ENCODE measurements at places on chromosomes 12 and 14.

DNA sequence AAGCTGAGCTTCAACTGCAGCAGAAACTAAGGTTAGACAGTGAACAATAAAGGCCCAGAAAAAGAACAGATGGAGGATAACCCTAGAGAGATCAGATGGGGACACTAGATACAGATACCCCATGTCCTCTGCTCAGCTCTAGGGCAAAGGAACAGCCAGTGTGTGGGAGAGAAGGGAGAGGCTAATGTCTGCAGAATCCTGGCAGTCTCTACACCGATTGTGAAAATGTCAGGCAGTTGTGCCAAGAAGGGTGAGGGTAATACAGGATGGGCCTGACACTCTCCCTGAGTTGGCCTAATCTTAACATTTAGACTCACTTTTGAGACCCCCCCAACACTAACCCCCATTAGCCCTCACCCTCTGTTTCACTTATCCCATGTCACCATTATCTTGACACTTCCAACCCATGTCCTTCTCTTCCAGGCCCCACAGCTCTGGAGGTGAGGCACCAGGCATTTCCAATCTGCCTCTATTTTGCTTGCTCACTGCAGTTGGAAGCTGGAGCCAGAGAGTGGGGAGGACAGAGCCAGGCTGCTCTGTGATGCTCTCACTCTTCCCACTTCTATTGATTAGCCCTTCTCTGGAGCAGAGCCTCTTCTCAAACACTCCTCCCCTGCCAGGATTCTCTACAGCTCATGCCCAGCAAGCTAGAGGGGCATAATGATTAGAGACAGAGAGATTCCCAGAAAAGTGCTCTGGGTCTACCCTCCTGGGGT lies 3.0 kb upstream of the BLOC1S1 start:
- DNase-seq = no peak

- DNase-seq = no peak
These were observed 52.4 kb upstream of the FICD start for GRCh38 chr12:108462686-108463085.

DNA sequence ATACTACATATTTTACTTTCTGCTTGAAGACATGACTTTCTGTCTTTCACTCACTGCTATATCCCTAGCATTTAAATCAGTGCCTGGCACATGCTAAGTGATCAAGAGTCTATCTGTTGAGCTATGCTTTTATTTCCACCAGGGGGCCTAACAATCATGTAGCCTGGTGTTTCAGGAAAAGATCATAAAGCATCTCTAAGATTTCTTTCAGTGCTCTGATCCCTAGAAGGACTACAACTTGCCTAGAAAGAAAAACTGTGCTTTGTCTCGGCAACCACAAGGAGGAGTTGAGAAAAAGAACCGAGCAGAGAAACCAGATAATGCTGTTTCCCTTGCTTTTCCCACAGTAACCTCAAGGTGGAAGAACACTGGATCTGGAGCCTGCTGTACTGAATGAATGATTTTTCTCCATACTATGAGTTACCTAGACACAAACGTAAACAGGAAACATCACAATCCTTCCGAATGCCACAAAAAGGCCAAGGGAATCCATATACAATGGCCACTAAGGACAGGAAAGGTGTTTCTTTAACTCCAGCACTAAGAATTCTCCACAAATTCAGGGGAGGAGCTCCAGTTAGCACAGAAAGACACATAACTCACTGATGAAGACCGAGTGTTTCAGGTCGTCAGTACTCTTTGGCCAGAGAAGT lies 1.2 kb downstream of the CRY1 start:
- peak; percentile 84 for DNase-seq

DNA sequence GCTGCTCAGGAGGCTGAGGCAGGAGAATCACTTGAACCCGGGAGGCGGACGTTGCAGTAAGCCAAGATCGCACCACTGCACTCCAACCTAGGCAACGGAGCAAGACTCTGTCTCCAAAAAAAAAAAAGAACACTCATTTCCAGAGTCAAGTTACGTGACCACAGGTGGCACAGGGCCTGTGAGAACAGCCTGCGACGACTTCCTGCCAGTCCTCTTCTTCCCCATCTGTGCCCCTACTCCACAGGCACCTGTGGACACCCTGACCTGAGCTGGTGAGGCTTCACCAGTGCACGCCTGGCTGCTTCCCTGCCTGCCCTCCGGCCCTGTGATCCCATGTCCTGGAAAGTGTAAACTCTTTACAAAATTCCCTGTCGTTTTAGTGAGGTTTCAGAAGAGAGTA lies 77.7 kb downstream of the PPP2R5C start:
- DNase-seq = no peak

DNA sequence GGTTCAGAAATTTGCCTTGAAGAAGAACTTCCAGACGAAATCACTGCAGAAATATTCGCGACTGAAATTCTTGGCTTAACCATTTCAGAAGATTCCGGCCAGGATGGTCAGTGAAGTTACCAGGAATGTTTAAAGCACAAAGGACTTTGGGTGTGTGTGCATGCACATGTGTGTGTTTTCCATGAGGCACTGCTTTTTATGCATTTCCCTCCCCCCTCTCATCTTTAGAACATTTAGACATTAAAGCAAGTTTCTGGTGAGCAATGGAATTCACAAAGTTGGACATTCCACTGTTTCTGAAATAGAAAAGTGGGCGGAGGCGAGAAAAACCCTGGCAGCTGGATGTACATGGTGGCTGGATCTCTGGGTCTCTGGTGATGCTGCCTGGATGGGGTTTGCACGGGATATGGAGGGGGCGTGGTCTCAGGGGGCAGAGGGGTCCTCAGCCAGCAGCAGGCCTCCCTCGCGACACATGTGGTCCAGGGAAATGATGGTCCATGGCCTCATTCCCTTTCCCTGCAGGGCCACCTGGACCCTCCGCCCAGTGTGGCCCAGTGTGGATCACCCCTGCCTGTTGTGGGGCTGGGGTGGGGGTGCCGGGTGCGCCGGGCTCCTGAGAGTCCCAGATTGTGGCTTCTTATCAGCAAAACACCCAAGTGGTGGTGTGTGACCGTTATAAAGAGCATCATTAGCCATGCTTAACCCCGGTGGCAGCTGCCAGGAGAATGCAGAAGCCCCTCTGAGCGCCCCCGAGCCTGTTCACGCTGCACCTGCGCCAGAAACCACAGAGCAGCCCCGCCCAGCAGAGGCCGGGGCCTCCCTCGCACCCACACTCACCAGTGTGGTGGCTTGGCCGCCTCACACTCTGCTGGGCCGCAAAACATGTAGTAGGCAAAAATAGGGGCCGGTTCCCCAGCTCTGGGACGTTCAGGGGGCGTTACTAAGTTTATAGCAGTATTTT lies 17.8 kb upstream of the BCL7A start:
- DNase-seq = no peak

GRCh38 chr14:86802726-86803125 lies 1190.3 kb downstream of the GALC start:
- DNase-seq = no peak

DNA sequence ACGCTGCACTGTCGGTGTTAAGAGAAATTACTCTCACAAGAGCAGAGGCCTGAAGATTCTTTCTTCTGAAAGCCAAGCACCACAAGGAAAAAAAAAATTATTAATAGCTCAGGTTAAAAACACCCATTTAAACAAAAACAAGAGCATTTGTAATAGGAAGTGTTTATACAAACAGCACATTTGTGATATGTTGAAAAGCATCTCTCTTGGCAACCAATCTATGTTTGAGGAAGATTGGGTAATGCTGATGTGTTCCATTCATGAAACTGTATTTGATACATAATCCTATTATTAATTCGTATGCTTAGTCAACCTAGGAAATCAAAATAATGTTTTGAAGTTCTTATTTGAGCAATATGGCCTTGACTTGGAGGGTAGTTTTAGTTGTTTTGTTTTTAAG lies 36.5 kb downstream of the SSPN start:
- no peak for DNase-seq

Measured in AG04449 (cell line).